ENCODE measurements at places on chromosomes 12 and 14.

- DNase-seq = peak; percentile 82
These were observed 325.8 kb upstream of the DIO3 start for GRCh38 chr14:101235335-101236103.

GRCh38 chr14:72738161-72738611, 155.7 kb downstream of the DPF3 start:
- no peak for DNase-seq

- DNase-seq = peak; percentile 84
These were observed 252.3 kb downstream of the EFCAB11 start for GRCh38 chr14:89702073-89702875.

DNA sequence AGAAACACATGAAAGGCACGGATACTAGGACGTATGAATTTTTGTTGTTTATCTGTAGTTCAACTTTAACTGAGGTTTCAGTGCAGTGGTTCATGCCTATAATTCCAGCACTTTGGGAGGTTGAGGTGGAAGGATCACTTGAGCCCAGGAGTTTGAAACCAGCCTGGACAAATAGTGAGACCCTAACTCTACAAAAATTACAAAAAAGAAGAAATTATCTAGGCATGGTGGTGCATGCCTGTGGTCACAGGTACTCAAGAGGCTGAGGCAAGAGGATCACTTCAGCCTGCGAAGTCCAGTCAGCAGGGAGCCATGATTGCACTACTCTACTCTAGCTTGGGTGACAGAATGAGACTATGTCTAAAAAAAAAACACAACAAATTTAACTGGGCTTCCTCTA, 8.0 kb downstream of the KRT6B start:
- DNase-seq = no peak

DNA sequence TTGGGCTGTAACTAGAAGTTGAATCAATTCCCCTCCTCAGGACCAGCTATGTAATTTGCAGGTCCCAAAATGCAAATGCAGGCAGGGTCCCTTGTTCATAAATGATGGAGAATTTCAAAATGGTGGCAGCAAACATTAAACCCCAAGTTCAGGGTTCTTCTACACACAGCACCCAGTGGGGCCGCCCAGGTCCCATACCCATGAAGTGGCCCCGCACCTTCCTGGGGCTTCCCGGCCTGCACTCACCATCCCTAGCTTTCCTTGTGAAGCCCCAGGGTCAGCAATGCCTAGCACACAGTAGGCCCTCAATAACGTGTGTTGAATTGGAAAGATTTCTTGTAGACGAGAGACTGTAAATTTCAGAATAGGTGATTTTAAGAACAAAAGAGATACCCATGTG, 76.0 kb downstream of the NTF3 start:
- DNase-seq = no peak

DNA sequence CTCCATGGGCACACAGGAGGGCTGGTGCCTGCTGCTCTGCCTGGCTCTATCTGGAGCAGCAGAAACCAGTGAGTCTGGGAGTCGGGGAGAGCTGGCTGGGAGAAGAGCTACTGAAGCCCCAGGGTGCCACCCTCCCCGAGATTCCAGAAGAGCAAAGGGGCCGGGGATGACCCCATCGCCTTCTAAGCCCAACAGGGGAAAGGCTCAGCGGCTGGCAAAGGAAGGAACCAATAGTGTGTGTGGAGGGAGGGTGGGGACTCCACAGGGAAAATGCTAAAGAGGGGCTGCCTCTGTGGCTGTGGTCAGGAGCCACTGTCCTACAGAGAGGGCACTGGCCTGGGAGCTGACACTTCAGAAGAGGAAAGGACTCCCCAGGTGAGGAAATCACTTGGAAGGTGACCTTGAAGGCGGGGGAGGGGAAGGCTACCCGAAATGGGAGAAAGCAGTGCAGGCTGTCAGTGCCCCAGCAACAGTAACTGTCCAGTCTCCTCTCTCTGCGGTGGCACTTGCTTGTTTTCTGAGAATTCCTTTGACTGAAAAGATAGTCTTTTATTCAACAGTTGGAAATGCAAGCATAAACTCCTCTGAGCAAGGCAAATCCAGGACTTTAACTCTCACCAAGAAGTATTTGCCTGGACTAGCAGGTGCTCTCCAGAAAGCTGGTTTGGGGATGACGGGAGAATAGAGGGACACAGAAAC, 552 bp downstream of the TAPBPL start:
- peak; percentile 63 for DNase-seq

DNA sequence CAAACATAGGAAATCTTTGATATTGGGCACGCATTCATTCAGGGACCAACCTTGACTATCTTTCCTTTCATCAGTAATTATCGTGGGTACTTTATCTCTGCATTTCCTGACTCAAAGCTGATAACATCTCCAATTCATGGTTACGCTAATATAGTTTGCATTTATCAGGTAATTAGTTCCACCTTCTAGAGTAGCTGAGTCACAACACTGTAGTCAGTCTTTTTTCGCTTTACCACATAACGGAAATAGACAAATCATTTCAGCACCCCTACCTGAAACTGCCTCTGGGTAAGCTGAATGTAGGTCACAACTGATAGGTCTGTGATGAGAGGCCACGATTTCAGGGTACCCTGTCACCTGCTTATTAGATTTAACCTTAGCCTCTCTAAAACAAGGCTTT, 36.7 kb upstream of the IL22 start:
- DNase-seq = no peak

GRCh38 chr12:55925870-55926737, 1.6 kb downstream of the PYM1 start:
- DNase-seq = no peak

DNA sequence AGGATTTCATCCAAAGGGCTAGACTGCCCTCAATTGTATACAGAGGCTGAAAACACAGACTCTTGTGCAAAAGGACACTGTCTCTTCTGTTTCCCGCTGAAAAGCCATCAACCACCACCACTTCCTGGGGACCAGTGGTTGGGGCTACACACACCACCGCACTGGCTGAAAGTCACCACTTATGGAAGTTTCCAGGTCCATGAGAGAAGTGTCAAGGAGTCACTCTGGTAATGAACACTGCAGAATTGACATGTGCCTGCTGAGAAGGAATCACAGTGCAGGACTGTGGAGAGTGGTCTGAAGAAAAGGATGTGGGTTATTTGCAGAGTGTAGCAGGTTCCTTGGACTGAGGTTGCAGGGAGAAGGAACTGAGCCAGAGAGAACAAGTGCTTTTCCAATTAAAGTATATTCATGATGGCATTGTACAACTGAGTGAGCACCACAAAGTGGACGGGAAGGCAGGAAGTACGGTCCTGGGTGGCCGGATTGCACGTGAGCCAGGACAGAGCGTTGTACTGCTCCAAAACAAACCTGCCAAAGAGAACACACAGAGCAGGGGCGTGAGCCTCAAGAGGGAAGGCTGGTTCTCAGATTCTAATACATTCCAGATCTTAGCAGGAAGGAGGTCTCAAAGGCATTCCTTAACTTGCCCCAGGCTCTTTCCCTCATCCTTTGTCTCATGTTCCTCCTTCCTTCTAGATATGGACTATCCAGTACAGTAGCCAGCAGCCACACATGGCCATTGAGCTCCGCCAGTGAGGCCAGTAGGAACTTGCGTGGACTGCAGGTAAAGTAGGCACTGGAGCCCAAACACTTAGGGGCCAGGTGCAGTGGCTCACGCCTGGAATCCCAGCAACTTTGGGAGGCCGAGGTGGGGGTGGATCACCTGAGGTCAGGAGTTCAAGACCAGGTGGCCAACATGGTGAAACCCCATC, 316.4 kb downstream of the MED13L start:
- DNase-seq = no peak

GRCh38 chr14:61476754-61477410, 155.5 kb downstream of the PRKCH start:
- DNase-seq = no peak

All from posterior vena cava (tissue), 2 donors.